ENCODE measurements at places on chromosomes 11 and 22.

DNA sequence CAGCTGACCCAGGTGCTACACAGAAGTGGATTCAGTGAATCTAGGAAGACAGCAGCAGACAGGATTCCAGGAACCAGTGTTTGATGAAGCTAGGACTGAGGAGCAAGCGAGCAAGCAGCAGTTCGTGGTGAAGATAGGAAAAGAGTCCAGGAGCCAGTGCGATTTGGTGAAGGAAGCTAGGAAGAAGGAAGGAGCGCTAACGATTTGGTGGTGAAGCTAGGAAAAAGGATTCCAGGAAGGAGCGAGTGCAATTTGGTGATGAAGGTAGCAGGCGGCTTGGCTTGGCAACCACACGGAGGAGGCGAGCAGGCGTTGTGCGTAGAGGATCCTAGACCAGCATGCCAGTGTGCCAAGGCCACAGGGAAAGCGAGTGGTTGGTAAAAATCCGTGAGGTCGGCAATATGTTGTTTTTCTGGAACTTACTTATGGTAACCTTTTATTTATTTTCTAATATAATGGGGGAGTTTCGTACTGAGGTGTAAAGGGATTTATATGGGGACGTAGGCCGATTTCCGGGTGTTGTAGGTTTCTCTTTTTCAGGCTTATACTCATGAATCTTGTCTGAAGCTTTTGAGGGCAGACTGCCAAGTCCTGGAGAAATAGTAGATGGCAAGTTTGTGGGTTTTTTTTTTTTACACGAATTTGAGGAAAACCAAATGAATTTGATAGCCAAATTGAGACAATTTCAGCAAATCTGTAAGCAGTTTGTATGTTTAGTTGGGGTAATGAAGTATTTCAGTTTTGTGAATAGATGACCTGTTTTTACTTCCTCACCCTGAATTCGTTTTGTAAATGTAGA, 1.7 kb downstream of the MALAT1 start:
- peak; percentile 50 for DNase-seq

DNA sequence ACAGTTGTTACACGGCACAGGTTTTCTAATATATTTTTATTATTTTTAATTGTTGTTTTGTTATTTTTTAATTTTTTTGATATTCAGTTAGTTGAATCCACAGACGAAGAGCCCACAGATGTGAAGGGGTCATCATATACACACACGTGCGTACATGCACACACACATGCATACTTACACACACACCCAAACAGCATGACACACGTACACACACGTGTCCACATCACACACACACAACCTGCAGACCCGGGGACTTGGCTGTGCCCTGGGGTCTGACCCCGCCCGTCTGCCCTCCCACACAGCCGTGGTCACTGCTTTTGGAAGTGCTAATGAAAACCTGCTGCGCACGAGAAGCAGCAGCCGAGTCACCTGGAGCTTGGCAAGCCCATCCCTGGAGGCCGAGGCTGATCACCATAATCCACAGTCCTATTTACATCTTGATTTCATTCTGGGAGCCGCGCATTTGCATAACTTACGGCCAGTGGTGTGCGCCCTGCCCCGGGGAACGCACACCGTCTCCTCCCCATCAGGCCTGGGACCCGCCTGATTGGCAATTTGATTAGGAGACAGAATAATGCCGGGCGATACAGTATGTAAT, 110.3 kb downstream of the BRD1 start:
- no peak for DNase-seq

DNA sequence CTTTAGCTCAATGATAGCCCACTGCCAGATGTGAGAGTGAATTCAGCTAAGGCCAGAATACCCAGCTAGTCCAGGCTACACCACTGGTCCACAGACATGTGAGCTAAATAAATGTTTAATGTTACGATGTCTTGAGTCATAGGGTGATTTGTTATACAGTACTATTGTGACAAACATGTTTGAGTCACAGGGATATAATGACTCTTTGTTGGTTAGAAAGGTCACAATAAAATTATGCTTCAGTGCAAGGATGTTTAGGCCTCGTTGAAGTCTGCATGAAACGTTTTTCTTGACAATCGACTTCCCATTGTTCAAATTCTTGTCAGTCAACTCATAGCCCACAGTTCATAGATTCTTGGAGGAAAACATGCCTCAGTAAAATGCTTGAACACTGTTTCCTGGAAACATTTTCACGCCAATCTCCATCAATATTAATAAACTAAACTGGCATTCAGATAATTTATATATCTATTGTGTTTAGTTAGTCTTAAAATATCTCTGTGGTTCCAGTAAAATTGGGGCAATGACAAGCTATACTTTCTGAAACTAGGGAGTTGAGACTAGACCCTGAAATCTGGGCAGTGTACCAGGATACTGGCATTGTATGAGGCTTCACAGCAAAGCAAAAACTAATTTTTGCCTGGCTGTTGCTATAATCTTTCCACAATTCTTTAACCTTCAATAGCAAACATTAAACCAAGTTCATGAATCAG, 650.8 kb upstream of the KIRREL3 start:
- no peak for DNase-seq

GRCh38 chr22:45585437-45585755, 82.7 kb downstream of the FBLN1 start:
- DNase-seq, result no peak
